ENCODE measurements at places on chromosomes 11 and 22. TPM values are rescaled to one million over a fixed set of nuclear protein-coding genes. Genes with fewer than 3 reads are reported as not detected.

Gene RAB36
- 3.4 TPM for total RNA-seq

Gene KREMEN1
- 1.1 TPM for total RNA-seq

Gene RASGRP2
- total RNA-seq: not detected

Gene GPHA2
- not detected for total RNA-seq

Gene OR5B21
- not detected for total RNA-seq

Gene PANX2
- 0.79 TPM for total RNA-seq

Gene C11orf86
- total RNA-seq: not detected

Gene BAIAP2L2
- 2.0 TPM for total RNA-seq

Gene F2
- total RNA-seq: not detected

Gene TRIM34
- total RNA-seq: 21.3 TPM

Gene OSBP2
- total RNA-seq: 2.9 TPM

Gene MMP10
- 3.9 TPM for total RNA-seq

Gene RAG2
- not detected for total RNA-seq

Gene SERPIND1
- not detected for total RNA-seq

Gene PARVG
- total RNA-seq: 0.13 TPM

Gene PATE4
- not detected for total RNA-seq

Gene NCR3LG1
- total RNA-seq: 6.6 TPM

Measured in aortic smooth muscle cell (primary cell).